Stimulated activated CD8-positive, alpha-beta memory T cell treated with anti-CD3 and anti-CD28 coated beads, Interleukin-7, amount 100 ng/mL, for 24 hours (primary cell): ENCODE measurements at places on chromosomes 13 and 19.

DNA sequence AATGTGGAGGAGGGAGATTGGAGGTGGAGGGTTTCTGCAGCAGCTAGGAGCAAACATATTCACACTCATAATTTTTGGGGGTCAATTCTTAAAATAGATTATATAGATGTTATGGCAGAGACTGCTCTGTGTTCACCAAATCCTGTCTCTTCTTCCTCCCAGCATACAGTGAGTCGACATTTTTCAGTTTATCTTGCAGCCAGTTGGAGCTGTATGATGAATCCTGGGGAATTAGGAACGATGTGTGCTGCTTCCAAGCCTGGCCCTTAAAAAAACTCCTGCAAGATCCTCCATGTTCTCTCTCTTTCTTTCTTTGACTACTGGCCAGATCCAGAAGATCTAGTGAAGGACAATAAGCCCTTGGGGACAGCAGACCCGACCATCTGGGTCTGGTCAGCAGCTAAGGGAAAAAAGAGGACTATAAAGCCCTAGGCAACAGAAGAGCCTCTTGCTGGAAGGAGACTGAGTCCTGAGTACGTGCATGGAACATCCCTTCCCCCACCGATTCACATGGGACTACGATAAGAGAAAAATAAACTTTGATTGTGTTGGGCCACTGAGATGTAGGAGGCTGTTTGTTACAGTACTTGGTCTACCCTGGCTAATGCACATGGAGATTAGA lies 55.8 kb upstream of the POMP start:
- DNase-seq: no peak

- DNase-seq: no peak
Measured at GRCh38 chr19:896434-896833, 3.1 kb downstream of the RNU6-9 start.

DNA sequence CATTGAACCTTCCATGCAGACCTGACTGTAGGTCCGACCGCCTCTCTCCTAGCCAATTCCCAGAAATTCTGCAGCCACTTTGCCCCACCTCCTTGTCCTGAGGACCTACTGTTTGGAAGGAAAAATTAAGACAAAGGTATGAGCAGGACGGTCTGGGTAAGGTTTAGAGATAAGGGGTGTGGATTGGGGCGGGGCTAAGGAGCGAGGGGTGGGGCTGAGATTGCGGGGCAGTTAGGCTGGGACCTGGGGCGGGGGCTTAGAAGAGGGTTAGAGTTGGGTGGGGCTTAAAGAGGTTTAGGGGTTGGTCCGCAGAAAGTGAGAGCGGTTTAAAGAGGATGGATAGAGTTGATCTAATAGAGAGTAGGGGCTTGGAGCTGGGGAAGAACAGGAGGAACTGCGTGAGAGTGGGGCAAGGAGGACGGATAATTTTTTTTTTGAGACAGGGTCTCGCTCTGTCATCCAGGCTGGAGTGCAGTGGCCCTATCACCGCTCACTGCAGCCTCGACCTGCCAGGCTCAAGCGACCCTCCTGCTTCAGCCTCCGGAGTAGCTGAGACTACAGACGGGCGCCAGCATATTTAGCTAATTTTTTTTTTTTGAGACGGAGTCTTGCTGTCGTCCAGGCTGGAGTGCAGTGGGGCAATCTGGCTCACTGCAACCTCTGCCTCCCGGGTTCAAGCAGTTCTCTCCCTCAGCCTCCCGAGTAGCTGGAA lies 1.7 kb upstream of the ZNF865 start:
- no peak for DNase-seq

DNA sequence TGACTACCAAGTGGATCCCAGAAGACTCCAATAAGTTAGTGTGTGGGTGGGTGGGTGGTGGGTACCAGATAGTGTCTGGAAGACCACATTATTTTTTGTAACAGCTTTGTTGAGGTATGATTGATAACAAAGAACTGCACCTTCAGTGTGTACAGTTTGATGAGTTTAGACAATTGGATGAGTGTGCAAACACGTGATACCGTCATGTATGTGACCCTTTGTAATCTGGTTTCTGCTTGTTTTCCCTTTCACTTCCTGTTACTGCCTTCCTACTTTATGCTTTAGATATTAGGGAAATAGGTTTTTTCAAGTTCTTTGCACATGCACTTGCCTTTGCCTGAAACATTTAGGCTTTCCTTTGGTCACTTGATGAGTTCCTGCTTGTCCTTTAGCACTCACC lies 8.5 kb downstream of the RPL21 start:
- DNase-seq: no peak

DNA sequence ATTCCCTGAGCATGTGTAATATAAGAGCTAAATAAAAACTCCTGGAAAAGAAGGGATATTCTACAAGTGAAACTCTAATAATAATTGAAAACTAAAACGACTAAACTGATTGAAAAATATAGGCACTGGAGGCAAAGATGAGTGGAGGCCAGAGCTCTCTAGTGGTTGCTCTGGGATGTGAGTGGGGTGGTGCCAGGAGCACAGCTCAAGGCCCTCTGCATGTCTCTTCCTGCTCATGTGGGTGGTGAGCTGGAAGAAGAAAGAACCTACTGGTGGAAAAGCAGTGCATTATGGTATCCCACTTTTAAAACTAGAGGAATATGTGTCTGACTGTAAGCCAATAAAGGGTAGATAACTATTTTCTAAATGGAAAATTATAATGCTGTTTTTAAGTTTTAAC lies 15.8 kb upstream of the ARHGEF7 start:
- no peak for DNase-seq

DNA sequence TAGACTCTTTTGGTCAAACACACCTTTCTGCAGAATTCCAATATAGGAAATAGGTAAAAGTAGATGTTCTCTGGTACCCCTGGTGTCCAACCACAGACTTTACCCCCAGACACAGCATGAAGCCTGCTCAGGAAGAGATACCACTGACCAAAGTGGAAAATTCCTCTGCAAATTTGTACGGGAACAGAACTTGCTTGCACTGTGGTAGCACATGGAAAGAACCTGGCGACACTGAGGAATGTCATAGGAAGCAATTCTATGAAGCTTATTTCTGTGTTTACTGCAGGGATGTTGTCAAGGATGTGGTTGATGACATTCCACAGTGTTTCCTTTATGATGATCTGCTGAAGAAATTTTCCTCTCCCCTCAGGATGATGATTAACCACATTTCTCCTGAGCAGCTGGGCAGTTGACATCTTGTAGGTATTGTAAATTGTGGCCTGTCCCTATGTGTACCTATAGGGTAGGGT lies 48.9 kb upstream of the TNFSF11 start:
- no peak for DNase-seq

GRCh38 chr19:41701401-41702075 lies 6.9 kb upstream of the CEACAM5 start:
- DNase-seq: no peak

- DNase-seq: no peak
Measured at GRCh38 chr13:113592571-113592970, 8.0 kb downstream of the TFDP1 start.

DNA sequence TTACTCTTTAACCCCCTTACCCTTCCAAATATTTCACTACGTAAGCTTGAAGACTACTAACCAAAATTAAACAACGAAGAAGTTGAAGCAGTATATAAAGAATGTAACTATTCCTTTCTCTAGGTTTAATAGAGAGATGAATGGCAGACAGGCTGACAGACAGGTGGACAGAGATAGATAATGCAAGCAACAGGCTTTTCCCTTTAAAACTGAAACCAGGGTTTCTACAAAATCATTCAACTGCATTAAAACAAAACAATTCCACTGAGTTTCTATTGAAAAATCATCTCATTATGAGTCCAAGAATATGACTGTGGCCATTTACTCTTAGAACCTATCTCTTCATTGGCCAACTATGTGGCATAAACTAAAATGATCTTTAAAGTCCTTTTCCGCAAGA lies 15.2 kb downstream of the LNX2 start:
- no peak for DNase-seq

GRCh38 chr13:69243366-69243765 lies 864.3 kb upstream of the ATXN8OS start:
- DNase-seq: no peak

DNA sequence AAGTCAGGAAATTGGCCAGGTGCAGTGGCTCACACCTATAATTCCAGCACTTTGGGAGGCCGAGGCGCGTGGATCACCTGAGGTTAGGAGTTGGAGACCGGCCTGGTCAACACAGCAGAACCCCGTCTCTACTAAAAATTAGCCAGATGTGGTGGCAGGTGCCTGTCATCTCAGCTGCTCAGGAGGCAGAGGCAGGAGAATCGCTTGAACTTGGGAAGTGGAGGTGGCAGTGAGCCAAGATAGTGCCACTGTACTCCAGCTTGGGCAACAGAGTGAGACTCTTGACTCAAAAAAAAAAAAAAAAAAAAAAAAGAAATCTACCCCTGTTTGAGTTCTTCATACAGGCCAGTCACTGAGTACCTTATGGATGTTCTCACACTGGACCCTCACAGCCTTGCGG lies 42.0 kb downstream of the SLC15A1 start:
- DNase-seq: no peak

- no peak for DNase-seq
Measured at GRCh38 chr19:46849610-46850009, 1.0 kb downstream of the AP2S1 start.

DNA sequence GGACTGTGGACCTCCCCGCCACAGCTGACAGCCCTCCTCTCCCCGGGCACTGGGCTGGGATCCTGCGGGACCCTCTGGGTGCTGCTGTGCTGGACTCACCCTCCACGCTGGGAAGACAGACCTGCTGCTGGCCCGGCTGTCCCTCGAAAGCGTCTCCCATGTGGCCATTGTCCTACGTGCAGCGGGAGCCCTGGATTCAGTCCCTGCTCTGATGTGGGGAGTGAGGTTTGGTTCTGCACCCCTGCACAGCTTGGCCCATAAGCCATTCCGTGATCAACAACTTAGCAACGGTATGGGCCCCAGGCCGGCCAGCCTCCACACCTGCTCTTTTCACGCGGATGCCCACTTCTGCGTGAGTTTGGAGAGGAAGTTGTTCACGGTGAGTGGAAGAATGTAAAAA lies 195.2 kb downstream of the TEX29 start:
- DNase-seq: no peak

DNA sequence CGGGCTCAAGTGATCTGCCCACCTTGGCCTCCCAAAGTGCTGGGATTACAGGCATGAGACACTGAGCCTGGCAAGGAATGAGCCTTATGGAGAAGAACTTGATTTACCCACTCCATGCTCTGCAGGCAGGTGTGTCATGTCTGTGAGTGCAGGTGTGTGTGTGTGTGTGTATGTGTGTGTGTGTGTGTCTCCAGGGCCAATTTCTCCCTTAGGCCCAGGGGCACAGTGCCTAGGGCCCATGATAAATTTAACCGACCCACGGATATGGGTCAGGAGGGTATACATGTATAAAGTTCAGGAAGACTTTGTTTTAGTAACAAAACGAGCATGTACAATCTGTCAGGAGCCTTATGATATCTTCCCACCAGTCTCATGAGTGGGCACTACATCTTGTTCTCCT lies 4.6 kb upstream of the FOSB start:
- no peak for DNase-seq

DNA sequence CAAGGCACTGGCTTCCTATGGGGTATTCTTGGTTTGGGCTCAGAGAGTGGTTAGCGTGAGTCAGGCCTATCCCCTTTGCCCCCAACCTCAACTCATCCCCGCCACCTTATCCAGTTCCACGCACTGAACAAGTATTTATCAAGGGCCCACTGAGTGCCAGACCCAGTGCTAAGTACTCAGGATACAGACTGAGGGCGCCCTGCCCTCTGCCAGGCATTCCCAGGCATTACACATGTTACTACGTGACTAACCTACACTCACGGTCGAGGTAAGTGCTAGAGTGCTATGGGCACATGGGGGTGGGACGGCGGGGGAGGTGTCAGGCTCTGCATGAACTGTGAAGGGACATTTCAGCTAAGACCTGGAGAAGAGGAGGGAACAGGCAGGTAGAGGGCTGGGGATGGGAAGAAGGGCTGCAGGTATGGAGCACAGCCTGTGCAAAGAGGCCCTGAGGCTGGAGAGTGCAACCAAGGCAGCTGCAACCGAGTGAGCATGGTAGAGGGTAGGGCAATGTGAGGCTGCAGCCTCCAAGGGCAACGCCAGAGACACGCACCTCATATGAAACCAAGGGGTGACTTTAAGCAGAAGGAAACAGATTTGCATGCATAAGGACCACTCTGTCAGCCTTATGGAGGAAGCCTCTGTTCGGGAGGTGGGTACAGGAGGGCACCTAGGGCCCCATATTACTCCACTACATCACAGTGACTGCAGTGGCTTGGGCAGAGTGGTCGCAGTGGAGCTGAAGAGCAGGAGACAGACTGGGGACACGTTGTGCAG lies 22.5 kb downstream of the DHRS12 start:
- no peak for DNase-seq

- DNase-seq: no peak
Measured at GRCh38 chr13:39968646-39969475, 313.4 kb downstream of the COG6 start.

DNA sequence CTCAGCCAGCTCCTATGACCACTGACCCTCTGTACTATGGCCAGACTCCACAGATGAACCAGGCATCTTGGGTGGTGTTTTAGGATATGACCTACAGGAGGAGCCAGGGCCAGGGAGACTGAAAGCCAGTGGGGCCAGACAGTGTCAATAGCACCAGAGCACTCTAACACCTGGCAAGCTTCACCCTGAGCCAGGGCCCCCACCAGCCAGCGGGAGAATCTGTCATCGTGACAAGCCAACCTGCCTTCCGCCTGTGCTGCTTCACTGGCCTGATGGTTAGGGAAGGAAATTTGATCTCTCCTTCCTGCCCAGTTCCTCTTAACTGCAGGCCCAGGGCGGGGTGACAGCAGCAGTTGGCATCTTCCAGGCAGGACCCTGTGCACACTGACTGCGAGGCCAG lies 222.4 kb downstream of the UQCRFS1 start:
- no peak for DNase-seq

DNA sequence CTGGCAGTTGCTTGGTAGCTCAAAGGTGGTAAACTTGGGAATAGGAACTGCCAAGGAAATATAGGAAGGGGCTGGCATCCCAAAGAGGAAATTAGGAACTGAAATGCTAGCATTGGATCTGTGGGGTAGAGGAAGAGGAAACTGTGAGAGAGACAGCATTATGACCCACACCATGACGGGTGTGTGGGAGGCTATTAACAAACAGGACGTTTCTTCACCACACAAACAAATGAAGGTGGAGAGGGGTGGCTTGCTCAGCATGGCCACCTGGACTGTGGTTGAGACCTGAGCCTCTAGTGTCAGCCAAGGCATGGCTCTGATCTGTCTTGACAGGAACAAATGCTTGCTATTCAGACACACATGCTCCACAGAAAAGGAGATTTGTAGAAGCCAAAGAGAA lies 178.2 kb downstream of the B3GLCT start:
- no peak for DNase-seq

DNA sequence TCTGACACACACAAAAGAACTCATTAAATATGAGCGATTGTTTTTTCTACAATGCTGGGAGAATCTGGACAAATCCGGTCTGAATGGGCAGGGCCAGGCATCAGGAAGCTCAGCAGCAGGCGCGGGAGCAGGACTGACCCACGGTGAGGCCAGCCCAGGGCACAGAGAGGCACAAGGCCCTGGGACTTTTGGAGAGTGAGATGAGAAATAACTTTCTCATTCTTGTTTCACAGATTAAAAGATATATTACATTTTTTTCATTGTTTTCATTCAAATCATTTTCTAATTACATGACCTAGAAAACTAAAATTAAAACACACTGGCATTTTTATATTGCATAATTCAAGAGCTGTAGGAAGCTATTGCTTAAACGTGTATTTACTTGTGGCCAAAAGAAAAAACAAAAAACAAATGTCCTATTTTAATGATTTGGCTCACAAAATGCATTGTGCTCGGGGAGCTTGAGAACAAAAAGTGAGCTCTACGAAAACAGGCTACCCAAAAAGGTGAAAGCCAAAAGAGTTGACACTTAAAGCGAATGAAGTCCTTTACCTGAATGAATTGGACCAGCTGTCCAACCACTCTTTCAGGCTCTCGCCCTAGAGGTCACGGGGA lies 133.1 kb downstream of the TNFRSF19 start:
- DNase-seq: no peak
